Foreskin fibroblast (primary cell): ENCODE measurements at places on chromosomes 4 and X.
A peak's percentile ranks its signal among the peaks of the same experiment; 100 is the strongest.

GRCh38 chr4:38696697-38697096 is 32.7 kb downstream of the KLF3 start:
- DNase-seq, result no peak

- DNase-seq, result peak; percentile 30
Measured at GRCh38 chr4:155787113-155787710, 28.4 kb downstream of the GUCY1B1 start.

- DNase-seq, result no peak
Measured at GRCh38 chr4:44522761-44523445, 74.3 kb upstream of the KCTD8 start.

DNA sequence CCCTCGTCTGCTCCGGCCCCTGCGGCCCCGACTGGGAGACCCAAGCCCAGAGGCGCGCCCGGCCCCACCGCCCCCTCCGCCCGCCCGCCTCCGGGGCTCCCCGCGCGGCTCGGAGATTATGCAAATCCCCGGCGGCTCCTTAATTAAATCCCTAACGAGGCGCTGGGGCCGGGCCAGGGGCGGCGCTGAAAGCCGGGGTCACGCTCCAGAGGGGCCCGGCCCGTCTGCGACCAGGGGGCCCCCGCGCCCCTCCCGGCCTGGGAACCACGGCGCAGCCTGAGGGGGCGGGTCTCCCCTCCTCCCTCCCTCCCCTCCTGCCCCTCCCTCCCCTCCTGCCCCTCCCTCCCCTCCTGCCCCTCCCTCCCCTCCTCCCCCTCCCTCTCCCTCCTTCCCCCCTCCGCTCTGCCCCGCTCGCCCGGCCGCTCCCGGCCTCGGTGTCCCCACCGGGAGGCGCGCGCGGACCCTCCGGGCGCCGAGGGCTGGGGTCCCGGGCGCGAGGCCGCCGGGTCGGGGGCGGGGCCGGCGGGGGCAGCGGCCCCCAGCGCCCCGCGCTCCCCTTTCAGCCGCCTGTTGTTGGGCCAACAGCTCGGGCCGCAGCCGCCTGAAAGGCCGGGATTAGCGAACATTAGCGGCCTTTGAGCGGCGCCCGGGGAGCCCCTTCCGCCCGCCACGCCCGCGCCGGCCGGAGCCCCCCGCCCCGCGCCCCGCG is 25.9 kb upstream of the FGFR3 start:
- peak; percentile 37 for DNase-seq
